Substantia nigra (tissue), 51 donors: ENCODE measurements at places on chromosomes 16 and 17.

- no peak for DNase-seq
These were observed 6.2 kb downstream of the MPP2 start for GRCh38 chr17:43900858-43901754.

DNA sequence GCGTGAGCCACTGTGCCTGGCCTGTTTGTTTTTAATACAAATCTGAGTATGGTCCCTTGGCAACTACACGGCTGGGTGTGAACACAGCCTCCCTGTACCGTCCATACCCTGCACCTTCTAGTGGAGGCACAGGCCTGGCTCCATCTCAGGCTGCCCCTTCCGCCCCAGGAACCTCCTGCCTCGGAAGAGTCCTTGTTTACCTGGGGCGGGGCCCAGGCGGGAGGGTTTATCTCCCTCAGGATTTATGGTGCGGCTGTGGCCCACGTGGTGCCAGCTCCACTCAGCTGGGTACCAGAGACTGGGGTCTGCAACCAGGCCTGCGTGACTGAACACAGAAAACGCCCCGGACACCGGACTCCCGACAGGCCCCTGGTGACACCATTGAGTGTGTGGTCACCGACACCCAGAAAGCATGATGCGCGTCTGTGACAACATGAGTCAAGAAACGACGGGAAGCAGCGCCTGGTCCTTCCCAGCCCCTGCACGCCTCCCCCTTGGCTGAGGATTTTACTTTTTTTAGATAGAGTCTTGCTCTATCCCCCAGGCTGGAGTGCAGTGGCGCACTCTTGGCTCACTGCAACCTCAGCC is 19.0 kb downstream of the UNKL start:
- DNase-seq = no peak

GRCh38 chr17:36198831-36199465 is 2.4 kb upstream of the CCL3L1 start:
- DNase-seq = no peak

DNA sequence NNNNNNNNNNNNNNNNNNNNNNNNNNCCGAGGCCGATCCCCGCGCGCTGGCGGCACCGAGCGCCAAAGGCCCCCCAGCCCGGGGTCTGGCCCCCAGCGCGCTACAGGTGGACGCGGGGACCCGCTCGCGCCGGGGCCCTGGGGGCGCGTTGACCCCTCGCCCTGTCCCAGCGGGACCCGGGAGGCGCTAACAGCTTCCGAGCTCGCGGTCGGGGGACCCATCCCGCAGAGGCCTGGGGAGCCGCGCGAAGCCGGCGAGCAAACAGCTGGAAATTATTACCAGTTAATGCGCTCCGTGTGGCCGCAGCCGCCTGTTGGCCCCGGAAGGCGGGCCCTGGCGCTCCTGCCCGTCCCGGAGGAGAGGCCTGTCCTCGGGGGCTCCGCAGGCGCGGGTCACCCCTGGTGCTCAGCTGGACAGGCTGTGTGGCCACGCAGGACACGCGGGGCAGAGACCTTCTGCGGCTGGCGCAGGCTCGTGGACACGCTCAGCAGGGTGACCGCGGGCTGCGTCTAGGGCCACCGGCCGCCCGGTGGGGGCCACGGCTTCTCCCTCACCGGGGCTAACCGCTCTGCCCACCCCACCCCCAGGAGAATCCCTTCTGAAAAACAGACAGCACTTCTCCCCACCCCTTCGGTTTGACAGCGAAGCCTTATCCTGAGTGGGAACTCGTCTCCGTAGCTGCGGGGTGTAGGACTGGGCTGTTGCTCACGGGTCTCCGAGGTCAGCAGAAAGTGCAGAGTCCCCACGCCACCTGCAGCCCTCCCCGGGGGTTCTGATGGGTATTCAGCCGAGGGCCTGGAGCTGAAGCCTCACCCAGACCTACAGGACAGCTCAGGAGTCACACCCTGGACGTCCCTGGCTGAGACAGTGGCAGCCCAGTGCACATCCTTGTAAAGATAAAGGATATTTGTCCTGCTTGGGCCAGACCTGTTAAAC is 138.7 kb upstream of the RPH3AL start:
- no peak for DNase-seq

DNA sequence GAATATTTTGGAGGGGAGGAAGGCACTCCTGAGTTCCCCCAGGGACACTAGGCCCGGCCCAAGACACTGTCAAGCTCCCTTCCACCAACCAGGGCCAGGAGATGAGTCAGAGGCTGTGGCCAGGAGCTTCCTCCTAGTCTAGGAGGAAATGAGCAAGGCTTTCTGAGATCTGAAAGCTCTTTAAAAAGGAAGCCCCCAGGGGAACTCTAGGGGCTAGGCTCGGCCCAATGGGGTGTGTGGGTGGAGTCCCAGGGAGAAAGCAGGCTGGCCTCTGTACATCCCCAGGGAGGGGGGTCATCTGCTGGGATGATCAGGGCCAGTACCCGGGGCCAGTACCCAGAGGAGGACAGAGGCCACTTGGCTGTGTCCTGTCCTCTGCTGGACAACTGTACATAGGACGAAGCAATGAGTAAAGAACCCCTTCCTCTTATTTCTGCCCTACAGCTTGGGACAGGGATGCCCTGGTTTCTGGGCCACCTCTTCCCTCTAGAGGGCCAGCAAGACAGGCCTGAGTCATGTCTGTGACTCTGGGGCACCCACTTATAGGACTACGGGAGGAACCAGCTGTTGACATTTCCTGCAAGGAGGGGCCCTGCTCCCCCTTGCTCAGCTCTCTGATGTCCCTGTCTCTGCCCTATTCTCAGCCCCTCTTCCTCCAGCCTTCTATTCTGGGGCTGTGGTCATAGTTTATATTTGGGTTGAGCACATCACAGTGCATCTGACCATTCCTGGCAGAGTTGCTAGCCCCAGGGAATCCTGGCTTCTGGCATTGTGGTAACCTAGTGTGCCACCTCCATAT is 2.7 kb downstream of the FHOD1 start:
- DNase-seq = peak; percentile 41

GRCh38 chr17:31548709-31549108 is 157.2 kb downstream of the RAB11FIP4 start:
- DNase-seq = no peak

- no peak for DNase-seq
These were observed 20.1 kb upstream of the KRT19 start for GRCh38 chr17:41547921-41548843.

- DNase-seq = no peak
These were observed 23.4 kb downstream of the ATPAF2 start for GRCh38 chr17:18015593-18015992.

- no peak for DNase-seq
These were observed 133.7 kb upstream of the HS3ST3A1 start for GRCh38 chr17:13735444-13735843.

DNA sequence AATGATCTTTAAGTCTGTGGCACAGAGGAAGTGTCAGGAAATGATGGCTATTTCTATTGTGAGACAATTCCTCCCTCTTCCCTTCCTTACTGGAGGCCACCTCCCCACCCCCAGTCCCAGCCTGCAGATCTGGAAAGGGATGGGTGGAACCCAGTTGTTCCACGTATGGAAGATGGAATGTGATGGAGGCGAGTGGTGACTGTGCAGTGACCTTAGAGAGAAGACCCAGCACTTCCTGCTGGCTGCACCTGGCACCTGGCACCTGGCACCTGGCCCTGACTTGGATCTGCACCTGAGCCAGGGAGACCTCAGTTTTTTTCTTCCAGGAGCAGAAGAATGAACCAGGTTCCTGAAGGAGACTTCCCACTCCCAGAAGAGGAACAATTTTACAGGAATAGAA is 33.0 kb upstream of the TMC5 start:
- no peak for DNase-seq

- no peak for DNase-seq
These were observed 3.3 kb upstream of the HEXIM1 start for GRCh38 chr17:45145035-45145389.

DNA sequence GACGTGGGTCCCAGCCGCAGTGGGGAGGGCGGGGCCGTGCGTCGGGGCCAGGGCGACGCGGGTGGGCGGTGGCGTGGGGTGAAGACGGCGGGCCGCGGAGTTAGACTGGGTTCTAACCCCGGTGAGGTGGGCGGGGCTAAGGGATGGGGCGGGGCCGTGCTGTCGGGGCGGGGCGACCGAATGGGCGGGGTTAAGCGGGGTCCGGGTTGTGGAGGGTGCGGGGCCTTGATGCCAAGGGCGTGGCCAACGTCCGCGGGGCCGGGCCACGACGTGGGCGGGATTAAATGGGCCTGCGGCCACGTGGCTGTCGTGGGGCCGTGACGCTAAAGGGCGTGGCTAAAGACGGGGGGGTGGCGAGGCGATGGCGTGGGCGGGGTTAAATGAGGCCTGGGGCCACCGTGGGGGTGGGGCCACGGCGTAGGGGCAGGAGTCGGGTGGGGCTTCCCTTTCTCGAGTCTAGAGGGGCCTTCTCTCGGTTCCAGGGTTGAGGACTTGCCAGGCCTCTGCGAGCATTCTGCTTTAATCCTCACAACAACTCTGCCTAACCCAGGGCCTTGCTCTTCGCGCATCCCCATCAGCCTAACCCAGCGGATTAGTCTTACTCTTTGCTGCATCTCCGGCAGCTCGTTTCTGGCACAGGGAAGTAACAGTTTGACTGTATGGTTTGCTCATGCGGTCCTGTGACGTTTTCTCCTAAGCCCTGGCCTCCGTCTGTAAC is 739 bp downstream of the TCF25 start:
- peak; percentile 97 for DNase-seq

- DNase-seq = no peak
These were observed 13.3 kb downstream of the JUP start for GRCh38 chr17:41773190-41773588.

DNA sequence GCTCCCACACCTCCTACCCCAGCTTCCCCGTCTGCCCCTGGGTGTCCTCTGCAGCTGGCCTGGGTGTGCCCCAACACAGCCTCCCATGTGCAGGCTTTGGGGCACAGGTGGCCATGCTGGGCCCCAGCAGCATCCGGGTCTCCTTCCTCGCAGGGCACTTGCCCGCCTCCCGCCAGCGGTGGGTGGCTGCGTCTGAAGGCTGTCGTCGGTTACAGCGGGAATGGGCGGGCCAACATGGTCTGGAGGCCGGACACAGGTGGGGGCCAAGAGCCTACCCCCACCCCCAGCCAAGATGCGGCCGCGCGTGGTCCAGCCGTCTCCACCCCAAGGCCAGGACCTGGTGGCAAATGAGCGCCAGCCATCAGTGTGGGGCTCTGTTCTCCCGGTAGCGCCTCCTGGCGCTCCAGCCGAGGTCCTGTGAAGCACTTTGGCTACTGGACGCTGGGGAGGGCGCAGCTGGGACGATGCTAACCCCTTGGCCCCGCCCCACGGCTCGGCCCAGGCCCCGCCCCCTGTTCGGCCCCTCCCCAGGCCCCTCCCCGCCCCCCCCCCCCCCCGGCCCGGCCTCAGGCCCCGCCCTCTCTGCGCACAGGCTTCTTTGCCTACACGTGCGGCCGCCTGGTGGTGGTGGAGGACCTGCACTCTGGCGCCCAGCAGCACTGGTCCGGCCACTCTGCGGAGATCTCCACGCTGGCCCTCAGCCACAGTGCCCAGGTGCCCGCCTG is 7.3 kb upstream of the RHOT2 start:
- DNase-seq = peak; percentile 47
